ENCODE measurements at places on chromosomes 7 and 10. TPM values are rescaled to one million over a fixed set of nuclear protein-coding genes. Genes with fewer than 3 reads are reported as not detected.
A peak's percentile ranks its signal among the peaks of the same experiment; 100 is the strongest.

GRCh38 chr10:43409385-43410109 is 561 bp upstream of the HNRNPF start:
- peak; percentile 60 for DNase-seq

DNA sequence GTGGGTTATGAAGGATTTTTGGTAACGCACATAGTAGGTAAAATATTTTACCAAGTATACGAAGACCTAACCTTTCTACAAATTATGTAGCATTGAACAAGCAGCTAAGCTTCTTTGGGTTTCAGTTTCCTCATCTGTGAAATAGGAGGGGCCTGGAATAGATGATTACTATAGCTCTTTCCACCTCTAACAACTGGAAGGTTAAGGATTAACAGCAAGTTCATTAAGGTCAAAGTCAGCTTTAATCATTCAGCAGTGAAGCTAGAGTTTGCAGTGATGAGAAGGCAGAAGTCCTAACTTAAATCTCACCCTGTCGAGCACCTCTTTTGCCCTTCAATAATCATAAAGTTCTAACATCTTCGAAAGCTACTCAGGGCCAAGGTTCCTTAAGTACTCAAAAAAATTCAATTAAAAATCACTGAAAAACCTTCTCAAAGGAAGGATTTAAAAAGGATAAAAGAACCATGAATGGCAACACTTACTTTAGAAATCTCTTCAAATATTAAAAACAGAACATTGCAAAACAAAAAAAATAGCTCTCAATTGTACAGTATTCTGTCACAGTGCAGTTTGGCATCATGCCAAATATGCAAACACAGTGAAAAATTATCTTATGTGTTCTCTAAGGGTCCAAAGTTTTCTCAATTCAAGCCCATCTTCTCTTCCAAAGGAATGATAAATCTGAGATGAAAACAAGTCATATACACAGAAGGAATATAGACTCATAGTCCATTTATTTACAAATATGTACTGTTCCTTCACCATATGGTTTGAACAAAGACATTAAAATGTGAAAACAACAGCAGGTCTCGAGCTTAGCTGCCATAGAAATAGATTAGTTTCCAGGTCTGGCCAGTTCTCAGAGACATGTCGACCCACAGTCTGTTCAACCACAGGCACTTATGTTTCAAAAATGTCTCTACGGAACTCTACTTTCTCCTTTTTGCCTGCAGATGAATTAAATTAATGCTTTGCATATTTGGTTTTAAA is 152.0 kb upstream of the SLC13A1 start:
- no peak for DNase-seq

DNA sequence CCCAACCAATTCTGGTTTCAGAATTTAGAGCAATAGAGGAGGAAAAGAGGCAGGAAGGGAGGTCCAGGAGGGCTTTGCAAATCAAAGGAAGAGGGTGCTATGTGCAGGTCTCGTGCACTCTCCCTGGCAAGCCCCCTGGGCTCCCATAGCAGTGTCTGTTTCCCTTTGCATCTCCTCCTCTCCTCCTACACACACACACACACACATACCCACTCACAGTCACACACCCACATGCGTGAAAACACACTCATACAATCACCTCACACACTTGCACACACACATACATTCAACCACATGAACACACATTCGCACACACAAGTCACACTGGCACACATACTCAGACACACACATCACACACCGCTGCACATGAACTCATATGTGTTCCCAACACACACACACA is 105.3 kb downstream of the OAT start:
- DNase-seq, result peak; percentile 22

- no peak for DNase-seq
Observed at GRCh38 chr7:31922848-31923247, 147.4 kb downstream of the PDE1C start.

GRCh38 chr7:29330136-29330535 is 135.6 kb downstream of the CHN2 start:
- no peak for DNase-seq

GRCh38 chr10:28734938-28735759 is 57.8 kb downstream of the BAMBI start:
- DNase-seq, result no peak

- DNase-seq, result no peak
Observed at GRCh38 chr10:18666810-18667209, 7.6 kb downstream of the ARL5B start.

- no peak for DNase-seq
Observed at GRCh38 chr10:89390476-89391225, 1.8 kb upstream of the IFIT1 start.

The TMEM140 gene
- 32.4 TPM for total RNA-seq

The NPFFR1 gene
- total RNA-seq, result not detected

The TMEM213 gene
- total RNA-seq, result not detected

The ITGB8 gene
- 1.3 TPM for total RNA-seq

The EBLN1 gene
- not detected for total RNA-seq
